ENCODE measurements at places on chromosomes 1 and 21.

GRCh38 chr1:112359961-112360767 lies 35.9 kb upstream of the CTTNBP2NL start:
- DNase-seq: no peak

GRCh38 chr1:227434808-227435444 lies 116.6 kb upstream of the CDC42BPA start:
- DNase-seq: no peak

DNA sequence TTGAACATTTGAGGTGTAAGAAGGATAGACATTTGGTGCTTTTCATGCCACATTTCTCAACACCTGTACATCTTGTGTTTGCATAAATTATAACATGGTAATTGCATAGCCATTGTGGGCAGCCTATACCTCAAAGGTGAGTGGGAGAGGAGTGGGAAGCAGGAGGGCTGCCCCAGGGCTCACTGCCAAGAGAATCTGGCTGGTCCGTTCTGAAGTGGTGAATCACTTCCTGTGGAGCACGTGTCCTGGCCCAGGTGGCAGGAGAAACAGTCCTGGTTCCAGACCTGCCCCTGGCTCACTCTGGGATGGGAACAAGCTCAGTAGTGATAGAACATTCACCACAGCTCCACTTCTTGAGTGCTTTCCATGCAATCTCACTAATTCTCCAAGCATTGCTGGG lies 11.6 kb upstream of the OLFML2B start:
- no peak for DNase-seq

DNA sequence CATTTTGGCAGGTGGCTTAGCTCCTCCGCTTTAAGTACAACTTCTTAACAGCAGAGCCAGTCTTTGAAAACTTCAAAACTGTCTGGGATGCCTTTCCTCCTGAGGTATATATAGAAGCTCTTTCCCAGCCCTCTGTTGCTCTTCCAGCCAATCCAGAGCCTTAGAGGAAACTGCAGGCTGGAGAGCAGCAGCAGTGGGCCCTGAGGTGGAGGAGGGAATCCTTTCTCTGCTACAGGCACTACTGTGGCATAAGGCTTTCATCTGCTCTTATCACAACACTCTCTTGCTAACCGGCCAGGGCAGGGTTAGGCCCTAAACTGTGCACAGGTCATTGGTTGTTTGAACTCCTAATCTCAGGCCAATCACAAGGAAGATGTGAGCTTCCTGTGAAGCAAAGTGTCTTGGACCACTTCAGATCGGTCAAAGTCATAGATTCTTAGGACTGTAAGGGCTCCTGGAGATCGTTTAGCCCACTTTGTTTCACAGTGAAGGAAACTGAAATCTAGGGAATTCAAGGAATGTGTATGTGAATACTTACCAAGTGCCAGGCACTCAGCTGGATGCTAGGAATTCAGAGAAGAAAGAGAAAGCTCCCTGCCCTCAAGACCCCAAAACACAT lies at the start of gene RGS5:
Gene RGS5 (minus strand): TSS at position 84 of the 619 bp plus-strand sequence. CDS start 81 bp downstream, at position 3.
- no peak for DNase-seq

DNA sequence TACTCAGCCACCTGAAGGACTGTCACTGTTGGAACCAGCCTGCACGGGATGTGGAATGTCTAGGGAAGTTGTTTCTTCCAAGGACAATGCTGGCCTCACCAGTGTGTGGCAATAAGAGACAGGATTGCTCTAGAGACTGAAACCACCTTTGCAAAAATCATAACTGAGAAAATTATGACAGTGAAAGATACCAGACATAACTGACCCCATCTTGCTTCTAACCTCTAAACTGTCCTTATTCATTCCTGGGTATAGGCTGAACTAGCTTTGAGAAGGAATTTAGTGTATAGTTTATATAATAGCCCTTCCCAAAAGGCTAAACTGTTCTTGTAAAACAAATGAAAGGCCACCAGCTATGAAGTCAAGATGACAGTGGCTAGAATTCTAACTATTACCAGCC lies 83.6 kb downstream of the IER5 start:
- no peak for DNase-seq

DNA sequence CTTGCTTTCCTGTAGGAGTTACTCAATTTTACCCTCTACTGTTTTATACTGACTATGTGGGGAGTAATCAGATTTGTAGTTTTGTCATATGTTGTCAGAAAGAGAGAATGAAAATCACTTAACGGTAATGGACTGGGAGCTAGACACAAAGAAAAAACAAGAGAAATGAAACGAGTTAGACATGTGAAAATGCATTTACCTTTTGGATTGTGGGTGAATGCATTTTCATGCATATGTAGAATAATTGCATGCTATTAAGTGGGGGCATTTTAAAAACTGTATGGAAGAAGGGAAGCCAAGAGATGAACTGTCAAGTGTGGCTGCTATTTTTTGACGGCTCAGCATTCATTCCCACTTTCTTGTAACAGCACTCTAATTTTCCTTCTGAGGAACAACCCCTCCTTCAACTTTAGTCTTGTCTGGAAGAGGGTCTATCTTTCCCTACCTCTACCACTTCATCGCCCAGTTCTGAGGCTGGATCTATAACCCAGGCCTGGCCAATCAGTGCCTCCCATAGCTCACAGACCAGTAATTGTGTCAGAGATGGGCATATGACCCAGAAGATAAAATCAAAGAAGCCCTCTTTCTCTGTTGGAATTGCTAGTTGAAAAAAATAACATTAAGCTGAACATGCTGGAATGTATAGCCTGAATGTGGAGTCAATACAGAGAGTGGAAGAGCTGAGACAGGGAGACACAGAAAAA lies 5.2 kb upstream of the ZNF697 start:
- DNase-seq: no peak

DNA sequence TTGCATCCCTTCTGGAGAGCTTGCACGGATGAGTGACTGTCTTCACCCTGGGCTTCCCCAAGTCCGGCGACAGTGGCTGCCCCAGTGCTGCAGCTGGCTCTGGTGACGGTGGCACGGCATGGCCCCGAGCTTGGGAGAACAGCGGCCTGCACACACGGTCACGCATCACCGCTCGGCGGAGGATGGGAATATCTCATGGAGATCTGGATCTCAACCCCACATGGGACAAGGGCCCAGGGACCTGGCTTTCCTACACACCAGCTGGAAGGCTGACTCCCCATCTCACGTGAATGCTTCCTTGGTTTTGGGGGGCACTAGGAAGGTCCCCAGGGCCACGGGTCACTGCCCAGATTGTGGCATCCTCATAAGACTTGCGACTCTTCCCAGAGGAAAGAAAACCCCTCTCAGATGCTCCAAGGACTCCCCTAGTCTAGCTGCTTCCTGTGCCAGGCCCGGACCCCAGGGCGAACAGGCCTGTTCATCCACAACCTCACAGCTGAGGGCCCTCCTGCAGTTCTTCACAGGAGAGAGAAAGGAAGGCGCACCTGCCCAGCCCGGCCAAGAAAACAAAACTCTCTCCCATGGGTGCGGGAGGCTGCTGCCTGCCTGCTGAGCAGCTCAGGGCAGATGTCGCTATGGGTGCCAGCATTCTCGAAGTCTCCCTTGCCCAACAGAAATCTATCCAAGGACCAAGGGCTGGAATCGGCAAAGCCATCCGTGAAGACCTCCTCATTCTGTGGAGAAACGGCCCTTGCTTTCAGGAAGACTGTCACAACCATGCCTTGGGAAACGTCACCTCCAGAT lies 9.9 kb downstream of the CFAP410 start:
- no peak for DNase-seq

- no peak for DNase-seq
Measured at GRCh38 chr1:30191154-30191702, 532.2 kb downstream of the MATN1 start.

GRCh38 chr1:70436622-70437251 lies 25.7 kb downstream of the CTH start:
- DNase-seq: no peak

- no peak for DNase-seq
Measured at GRCh38 chr1:6823793-6824192, 38.5 kb downstream of the CAMTA1 start.

DNA sequence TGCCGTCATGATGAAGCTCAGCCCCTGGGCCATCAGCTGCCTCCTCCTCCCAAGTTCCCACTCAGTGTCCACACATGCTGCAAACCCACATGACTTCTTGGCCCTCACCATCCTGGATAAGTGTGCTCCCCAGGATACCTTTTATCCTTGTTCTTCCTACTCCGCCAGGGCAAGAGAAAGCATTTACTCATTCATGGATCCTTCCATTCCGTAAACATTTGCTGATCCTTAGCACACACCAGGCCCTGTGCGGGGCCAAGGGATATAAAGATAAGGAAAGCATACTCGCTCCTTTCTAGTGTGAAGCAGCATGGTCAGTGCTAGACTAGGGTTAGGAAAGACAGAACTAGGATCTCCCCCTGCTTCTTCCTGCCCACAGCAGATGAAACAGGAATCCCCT lies 122.1 kb upstream of the HMGB4 start:
- DNase-seq: no peak

- DNase-seq: no peak
Measured at GRCh38 chr1:54376430-54377039, 29.7 kb downstream of the SSBP3 start.

DNA sequence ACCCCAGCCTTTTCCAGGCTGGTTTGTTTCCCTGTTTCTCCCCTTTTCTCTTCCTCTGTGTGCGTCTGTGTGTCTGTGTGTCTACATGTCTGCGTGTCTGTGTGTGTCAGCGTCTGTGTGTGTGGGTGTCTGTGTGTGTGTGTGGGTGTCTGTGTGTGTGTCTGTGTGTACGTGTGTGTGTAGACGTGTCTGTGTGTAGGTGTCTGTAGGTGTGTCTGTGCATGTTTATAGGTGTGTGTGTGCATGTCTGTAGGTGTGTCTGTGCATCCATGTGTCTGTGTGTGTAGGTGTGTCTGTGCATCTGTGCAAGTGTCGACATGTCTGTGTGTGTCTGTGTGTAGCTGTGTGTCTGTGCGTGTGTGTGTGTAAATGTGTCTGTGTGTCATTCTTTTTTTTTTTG lies 3.3 kb downstream of the TTLL10 start:
- no peak for DNase-seq

All from activated T-helper 1 cell treated with Interleukin-2 at 50 U/mL for 16 hours (primary cell).